ENCODE measurements at places on chromosomes 1 and 21.

GRCh38 chr1:201894343-201895119, 5.8 kb downstream of the SHISA4 start:
- DNase-seq: no peak

DNA sequence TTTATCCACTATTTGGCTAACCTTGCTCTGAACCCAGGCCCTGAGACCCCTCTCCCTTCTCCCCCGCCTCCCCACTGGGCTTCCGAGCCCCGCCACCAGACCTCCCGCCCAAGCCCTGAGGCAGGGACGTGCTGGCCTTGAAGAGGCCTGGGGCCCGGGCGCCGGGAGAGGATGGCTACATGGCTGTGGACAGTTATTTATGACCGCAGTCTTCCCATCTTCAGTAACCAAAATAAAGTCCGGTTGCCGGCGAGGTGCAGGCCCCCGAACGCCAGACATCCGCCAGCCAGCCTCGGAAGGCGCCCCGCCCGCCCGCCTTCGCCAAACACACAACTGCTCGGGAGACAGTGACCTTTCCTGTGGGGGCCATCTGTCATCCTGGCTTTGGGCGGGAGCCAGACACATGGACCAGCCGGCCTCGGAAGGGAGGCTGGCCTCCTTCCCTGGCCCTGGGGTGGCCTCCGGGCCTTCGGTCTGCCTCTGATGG, 69.0 kb downstream of the DHRS3 start:
- no peak for DNase-seq

DNA sequence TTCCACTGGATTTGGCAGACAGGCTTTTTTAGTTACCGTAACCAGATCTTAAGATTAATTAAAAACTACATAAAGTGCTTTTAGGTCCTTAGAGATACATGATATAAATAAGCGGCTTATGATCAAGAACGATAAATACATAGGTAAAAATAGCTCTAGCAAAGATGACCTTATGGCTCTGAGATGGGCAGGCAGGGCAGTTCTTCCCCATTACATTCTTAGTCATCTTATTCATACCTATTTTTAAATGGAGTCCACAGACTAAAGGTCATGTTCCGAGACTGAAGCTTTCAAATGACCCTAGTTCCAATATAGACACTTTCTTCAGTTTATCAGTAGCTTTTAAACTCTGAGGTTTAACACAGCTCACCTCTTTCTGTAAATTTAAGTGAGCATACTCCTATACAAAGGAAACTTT, 4.3 kb downstream of the MCL1 start:
- DNase-seq: no peak

DNA sequence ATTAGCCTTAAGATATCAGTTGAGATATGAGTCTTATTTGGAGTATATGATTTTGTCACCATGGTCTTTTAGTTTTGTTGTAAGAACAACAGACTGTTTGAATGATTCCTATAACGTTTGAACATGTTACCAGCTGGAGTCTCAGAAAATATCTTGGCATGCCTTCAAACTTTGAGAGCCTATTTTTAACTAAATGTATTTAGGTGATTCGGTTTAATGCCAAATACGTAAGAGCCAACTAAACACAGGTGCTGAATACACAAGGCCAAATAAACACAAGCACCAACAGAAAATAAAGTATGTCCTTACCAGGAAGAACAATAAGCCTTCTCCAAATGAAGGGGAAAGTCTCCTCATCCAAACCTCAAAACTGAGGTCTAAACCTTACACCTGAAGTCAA, 48.6 kb downstream of the PRKACB start:
- no peak for DNase-seq

GRCh38 chr1:48205522-48205921, 17.0 kb upstream of the SLC5A9 start:
- no peak for DNase-seq

DNA sequence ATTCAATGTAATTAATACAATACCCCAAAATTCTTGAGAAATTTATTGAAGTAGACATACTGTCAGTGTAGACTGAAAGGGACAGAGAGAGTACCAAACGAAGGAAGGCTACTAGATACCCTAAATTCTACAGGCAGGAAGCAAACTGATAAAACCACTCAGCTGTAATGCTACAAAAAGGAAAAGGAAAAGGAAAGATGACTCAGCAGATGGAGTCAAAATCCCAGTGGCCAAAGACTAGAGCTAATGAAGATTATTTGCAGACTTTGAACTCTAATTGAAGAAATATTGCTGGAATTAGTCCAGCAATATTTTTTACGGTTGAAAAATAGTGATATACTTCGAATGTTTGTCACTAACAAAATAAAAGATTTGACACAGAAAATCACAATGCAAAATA, 671.9 kb downstream of the BRINP3 start:
- DNase-seq: no peak

GRCh38 chr1:77859248-77859647, 29.2 kb upstream of the NEXN start:
- no peak for DNase-seq

GRCh38 chr1:246270236-246270635, 236.8 kb downstream of the SMYD3 start:
- no peak for DNase-seq

- no peak for DNase-seq
These were observed 318.5 kb downstream of the NTNG1 start for GRCh38 chr1:107459204-107459904.

- DNase-seq: no peak
These were observed 15.6 kb downstream of the TMPRSS15 start for GRCh38 chr21:18387994-18388393.

- no peak for DNase-seq
These were observed 82.0 kb upstream of the HIVEP3 start for GRCh38 chr1:42000766-42001165.

DNA sequence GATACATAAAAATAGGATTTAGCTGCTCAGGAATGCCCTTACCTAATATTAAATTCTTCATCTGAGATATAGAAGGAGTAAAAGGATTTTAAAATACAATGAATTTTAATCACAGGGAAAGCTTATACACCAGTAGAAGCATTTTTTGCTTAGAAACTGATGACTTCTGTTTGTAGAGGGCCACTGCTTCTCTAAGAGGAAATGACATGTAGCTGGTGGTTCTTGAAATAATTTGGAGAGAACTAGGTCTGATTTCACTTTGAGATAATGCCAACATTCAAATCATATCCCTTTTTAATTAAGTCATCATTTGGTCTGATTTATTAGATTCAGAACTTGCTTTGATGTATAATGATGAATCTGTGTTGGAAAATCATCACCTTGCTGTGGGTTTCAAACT, 166.6 kb upstream of the SGIP1 start:
- DNase-seq: no peak

All from NCI-H1694 treated with DMSO at 0.1 percent for 48 hours (cell line).